ENCODE measurements at places on chromosomes 4 and X.

DNA sequence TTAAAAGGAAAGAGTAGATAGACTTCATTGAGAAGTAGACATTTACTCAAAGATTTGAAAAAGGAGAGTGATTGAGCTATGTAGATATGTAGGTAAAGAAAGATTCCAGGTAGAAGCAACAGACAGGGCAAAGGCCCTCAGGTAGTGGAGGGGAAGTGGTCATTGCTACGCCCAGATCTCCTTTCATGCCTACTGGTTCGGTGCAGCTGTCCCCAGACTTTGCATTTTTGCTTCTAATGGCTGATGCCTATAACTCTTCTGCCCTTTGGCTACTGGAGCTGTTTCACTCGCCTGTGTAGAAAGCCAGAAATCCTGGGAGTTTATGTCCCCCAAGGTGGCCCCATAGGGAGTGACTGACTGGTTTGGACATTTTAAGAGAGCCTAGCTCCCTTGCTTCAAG is 16.9 kb upstream of the ARMCX2 start:
- no peak for DNase-seq

DNA sequence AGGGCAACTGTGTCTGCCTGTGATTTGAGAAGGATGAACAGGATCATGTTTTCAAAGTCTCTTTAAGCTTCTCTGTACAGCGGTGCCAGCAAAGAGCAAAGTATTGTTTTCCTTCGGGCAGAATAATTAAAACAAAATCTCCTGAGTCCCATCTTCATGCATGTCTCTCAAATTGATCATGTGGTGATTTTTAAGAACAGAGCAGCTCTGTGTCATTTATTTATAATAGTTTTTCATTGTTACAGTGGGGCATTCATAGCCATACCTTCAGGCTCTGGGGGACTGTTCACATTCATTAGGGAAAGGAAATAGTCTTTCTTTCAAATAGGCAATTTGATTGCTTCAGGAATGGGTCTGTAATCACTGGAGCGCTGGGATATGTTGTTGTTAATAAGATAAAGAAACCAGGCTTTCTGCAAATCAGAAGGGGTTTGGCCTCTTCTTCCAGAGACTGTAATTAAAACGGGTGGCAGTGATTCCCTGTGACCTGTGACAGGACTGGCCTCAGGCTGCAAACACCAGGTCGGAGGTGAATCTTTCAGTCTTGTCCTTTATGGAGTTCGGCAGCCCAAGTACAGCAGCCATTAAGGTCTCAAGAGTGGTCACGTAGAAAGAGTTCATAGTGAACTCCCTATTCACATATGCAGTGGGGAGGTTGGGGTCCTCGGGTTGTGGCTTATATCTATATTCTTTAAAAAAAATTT is 29.3 kb upstream of the CBR4 start:
- no peak for DNase-seq

- peak; percentile 45 for DNase-seq
These were observed 805 bp downstream of the ATP8A1 start for GRCh38 chr4:42655921-42656678.

DNA sequence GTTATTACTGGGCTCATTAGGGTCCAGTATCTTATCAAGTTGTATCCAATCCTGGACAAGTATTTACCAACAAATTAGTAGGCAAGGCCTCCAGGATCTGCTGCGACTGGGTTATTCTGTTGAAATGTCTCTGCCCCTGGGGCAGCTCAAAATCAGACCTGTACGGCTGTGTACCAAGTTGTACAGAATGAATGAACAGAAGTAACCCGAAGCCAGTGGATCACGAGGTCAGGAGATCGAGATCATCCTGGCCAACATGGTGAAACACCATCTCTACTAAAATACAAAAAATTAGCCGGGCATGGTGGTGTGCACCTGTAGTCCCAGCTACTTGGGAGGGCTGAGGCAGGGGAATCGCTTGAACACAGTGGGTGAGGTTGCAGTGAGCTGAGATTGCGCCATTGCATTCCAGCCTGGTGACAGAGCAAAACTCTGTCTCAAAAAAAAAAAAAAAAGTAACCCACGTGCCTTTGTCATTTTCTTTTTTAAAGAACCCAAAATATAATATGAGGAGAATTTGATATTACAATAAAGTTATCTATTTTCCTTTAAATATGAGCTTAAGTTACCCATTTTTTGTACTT is 127.3 kb downstream of the CBR4 start:
- DNase-seq, result no peak

- no peak for DNase-seq
These were observed 162.1 kb downstream of the INPP4B start for GRCh38 chr4:142683997-142684396.

DNA sequence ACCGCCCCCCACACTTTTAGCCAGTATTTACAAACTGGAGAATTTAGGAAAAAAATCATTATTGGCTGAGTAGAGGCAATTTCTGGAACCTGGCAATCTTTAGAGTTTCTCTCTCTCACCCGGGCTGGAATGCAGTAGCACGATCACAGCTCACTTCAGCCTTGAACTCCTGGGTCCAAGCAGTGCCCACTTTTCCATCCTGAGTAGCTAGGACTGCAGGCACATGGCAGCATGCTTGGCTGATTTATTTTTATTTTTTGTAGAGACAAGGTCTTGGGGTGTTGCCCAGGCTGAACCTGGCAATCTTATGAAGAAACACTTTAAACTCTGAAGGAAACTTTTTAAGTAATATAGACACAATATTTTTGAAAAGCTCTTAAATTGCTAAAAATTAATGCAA is 120.1 kb downstream of the AFF1 start:
- no peak for DNase-seq

DNA sequence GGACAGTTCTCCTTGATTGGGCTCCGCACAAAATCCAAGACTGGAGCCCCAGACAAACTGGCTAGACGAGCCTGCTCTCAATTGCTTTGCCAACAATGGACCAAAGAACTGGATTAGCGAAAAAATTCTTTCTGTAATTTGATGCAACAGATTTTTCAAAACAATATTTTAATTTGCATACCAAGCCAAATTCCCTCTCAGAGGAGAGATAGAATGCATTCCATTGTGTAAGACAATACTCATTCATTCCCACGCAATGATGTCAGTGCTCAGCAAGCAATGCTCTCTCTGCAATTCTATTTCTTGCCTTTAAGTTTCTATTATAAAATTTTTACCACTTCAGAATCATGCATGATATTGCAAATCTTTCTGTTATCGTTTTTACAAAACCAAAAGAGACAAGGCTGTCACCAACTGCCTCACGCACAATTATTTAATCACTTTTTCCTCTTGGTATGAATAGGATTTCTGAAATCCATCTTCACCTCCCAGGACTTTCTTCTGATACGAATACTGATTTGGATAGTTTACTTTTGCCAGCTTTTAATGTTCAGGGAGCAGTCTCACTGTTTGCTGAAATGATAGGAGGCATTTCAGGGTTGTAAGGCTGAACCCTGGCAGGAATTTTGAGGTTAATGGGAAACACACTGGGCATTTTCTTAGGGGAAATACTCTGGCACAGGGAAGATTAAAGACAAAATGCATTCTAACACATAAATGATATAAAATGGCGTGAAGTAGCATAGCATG is 46.1 kb upstream of the HCCS start:
- DNase-seq, result no peak

DNA sequence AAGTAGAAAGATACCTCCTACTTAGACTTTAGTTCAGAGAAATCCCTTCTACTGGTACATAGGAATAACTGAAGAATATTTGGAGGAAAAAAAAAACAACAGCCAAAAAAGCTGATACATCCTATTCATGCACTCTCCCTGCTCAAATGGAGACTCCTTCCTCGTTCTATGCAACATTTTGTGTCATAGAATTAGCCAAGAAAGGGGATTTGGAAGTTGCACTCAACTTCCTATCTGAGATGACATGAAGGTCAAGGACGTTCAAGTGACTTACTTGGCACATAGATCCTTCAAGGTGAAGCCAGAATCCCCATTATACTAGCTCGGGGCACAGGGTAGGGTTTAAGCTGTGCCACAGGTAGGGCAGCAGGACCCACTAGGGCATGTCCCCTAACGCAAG is 56.2 kb upstream of the S100G start:
- DNase-seq, result no peak

DNA sequence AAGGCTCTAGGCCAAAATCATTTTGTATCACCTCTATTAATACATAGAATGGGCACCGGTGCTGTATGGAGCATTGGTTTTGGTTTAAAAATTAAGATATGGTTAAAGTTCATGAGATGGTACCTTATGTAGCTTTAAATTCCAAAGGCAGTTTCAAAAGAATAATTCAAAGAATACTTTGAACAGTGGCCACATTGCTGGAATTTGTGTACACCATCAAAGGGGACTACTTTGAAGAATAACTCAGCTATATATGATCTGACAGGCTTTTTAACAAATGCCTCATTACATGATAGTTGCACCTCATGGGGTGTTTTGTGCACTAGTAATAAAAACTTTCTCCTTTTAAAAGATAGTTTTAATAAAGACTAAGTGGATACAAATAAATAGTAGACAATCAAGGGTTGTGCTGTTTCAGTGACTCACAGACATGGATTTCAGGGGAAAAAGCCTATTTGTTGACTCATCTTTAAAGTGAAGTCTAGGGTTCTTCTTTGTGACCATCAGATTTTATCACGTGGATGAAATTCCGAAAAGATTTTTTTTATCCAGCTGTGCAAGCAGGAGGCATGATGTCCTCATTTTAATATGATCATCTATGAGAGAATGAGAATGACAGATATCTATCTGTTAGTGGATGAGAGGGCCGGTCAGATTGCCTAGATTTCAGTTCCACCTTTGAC is 12.8 kb downstream of the MTM1 start:
- no peak for DNase-seq

DNA sequence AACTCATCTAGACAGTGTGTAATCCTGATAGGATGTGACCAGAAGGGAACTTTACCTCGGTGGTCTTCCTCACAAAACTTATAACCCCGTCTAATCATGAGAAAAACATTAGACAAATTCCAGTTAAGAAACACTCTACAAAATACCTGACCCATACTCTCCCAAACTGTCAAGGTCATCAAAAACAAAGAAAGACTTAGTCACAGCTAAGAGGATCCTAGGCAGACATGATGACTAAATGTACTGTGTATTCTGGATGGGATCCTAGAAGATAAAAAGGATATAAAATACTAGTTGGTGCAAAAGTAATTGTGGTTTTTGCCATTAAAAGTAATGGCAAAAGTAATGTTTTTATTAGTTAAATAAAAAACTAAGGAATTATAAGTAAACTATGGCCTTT is 81.6 kb downstream of the DTHD1 start:
- DNase-seq, result no peak

All from activated naive CD4-positive, alpha-beta T cell treated with Interleukin-2 at 50 U/mL for 16 hours (primary cell).